ENCODE measurements at places on chromosomes 6 and 20.

DNA sequence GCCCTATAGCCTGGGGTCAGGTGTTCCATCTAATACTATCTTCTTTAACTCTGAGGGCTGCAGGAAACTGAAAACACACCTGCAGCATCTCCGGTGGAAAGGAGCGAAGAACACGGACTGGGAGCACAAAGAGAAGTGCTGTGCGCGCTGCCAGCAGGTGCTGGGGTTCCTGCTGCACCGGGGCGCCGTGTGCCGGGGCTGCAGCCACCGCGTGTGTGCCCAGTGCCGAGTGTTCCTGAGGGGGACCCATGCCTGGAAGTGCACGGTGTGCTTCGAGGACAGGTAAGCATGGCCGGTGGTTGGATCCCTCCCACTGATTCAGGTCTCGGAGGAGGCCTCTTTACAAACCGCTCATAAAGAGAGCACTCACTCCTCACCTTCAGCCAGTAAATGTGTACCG, 15.5 kb downstream of the SYTL3 start:
- no peak for DNase-seq

- no peak for DNase-seq
Observed at GRCh38 chr6:57013521-57013926, 33.0 kb upstream of the KIAA1586 start.

- DNase-seq = no peak
Observed at GRCh38 chr6:113578691-113579090, 278.5 kb upstream of the MARCKS start.

DNA sequence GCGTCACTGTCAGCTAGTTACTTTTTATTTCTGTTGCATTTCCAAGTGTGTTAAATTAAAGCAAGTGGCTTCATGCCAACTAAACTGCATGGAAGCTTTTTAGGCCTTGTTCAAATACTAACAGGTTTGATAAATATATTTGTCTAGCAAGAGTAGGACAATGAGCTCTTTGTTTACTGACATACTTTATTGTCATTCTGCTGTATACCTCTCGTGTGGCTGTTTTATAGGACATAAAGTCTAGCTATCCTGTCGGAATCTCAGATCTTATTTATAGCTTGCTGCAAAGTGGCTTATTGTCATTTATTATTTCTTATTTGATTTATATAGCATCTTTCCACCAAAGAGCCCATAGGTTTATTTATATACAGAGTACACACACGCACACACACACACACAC, 711.1 kb downstream of the KIF16B start:
- DNase-seq = no peak

DNA sequence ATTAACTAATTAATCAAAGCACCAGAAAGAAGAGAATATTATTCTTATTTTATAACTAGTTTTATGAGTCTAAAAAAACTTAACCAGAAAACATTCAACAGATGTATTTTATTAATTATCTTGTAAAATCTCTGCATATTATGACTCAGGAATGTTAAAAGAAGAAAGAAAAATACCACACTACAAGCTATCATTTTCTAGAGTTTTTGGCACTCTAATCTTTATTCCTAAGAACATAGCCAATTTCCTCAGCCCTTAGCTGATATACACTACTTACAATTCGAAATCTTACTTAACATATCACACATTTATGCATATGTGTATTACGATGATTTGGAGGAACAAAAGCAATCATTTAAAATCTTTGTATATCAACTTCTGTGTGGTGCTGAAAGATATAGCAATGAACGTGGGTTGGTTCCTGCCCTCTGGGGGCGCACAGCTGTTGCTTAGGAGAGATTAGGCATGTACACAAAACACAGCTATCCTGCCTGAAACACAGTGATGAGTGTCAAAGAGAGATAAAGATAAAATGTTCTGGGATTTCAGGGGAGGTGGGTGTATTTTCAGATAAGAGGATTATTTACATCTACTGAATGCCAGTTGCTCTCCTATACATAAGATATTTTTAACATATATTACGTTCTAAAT, 404.5 kb downstream of the SYNE1 start:
- no peak for DNase-seq

DNA sequence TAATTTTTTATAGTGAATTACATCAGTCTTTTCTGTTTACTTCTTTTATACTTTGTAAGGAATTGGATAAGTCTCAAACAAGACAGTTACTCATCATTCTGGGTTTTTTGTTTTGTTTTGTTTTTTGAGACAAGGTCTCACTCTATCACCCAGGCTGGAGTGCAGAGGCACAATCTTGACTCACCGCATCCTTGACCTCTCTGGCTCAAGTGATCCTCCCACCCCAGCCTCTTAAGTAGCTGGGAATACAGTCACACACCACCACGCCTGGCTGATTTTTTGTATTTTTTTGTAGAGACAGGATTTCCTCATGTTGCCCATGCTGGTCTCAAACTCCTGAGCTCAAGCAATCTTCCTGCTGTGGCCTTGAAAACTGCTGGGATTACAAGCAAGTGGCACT, 524.3 kb downstream of the EYS start:
- DNase-seq = no peak

- no peak for DNase-seq
Observed at GRCh38 chr6:16483315-16483875, 245.0 kb downstream of the GMPR start.

DNA sequence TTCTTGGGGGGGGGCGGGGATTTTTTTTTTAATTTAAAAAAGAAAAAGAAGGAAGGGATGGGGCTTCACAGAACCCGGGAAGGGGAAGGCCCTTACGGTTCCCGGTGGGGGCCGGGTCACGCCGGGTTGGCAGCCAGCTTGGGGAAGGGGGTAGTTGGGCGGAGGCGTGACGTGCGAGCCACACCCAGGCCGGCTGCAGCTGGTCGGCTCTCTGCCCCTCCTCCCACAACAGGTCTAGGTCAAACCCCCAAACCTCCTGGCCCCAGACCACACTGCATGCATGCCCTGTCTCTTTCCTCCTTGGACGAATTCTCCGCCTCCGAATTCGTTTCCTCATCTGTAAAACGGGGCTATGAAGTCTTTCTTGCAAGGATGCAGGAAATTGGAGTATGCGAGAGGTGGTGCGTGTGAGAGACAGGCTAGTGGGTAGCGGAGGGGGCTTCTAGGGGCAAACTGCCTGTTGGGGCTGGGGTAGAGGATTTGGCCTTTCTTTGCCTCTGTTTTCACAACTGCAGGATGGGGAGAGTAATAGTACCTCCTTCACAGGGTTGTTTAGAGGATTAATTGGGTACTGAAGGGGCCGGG, 828 bp downstream of the HCK start:
- DNase-seq = no peak

DNA sequence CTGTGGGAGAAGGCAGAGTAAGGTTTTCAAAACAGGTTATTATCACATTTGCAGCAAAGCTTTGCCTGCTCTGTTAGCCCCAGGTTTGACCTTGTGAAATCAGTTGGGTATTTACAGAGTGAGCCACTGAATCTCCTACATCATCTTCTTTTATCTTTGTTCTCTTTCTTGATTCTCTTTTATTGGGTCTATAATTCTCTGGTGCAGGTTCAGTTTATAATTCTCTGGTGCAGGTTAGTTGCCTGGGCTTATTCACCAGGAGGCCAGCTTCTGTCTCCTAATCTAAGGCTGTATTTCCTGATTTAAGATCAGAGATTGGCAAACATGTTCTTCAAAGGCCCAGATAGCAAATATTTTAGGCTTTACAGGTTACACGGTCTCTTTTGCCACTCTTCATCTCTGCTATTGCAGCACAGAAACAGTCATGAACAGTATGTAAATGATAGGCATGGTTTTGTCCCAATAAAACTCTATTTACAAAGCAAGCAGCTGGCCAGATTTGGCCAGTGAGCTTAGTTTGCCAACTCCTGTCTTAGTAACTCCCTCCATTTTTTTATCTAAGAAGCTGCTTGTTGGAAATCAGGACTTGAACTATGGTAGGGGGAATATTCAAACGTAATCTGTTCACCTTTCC, 205.0 kb upstream of the RIMS1 start:
- no peak for DNase-seq

DNA sequence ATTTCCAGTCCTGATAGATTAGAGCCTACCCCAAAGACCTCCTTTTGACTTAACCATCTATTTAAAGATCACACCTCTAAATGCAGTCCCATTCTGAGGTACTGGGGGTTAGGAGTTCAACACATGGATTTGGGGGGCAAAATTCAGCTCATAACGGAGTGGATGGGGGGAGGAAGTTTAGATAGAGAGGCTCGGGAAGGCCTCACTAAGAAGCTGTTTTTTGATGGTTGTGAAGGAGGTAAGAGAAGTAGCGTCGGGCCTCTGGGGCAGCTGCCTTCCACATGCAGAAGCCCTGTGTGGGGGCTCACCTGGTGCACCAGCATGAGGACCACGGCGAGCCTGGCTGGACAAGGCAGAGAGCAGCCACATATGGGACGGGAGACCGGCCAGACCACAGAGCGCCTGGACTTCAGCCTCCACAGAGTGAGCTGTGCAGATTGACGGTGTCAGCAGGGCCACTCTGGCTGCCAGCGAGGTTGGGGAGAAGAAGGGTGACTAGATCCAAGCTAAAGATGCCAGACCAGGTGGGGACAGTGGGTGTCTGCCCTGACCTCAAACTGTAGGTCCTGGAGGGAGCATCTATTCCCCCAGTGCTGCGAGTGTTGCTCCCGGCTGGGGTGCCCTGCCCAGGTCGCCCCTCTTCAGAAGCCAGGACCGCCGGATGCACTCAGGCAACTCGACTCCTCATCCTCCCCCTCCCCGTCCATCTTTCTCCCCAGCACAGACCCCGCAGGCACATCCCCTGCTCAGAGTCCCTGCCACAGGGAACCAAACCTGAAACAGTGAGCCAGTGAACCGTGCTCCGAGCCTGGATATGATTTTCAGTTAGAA, 5.1 kb upstream of the SYNJ2 start:
- DNase-seq = no peak

DNA sequence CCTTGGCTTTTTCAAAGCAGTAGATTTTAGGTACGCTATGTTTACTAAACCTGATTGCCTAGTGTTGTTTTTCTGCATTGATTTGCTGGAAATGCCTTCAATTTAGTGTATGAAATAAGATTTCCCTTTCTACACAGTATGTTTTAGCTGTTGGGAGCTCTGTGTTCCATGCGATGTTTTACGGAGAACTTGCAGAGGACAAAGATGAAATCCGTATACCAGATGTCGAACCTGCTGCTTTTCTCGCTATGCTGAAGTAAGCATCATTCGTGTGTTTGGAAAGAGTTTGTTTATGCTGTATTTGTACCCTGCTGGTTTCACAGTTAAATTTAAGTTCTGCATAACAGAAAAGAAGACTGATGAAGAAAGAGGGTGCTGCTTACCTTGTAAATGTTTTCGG, 1.9 kb downstream of the BTBD3 start:
- DNase-seq = no peak

DNA sequence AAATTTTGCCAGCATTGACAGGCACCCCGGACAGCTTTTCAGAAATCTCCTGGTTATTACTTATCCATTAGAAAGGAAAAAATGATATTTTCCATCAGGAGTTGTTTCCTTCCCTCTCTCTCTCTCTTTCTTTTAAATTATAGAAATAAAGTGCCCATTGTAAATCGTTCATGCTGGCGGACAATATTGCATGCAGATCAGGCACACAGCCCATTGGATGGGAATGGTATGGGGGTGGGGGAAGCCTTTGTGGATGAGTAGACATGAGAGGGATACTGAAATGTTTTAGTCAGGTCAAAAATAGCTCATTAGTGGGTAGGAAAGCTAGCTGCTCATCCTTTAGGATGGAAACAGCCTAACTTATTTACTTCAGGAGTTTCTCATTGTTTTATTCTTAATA, 764.9 kb upstream of the MMS22L start:
- no peak for DNase-seq

DNA sequence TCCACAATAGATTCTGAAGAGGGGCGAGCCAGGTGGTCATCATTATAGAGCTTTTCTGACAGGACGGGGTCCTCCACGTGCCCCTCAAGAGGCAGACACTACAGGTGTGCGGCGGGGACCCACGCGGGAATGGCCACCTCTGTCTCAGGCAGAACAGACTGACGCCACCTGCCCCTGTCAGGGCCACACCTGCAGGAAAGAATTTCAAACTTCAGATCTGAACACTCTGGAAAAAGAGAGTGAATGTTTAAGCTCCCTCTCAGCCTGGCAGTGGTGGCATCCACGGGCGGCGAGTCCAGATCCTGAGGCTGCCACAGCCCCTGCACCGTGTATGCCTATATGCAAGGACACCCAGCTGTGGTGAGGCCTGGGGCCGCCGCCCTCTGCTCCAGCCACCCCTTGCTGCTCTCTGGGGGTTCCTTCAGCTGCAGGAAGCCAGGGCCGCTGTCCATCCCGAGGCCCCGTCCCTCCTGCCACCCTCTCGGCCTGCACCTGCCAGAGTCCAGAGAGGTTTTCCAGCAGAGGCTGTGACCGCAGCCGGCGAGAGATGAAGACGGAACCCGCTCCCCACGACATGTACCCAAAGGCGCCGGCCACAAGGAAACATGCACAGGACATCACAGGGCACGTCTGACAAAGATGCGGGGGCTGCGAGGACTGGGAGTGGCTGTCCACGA, 234.9 kb downstream of the ERMARD start:
- no peak for DNase-seq

GRCh38 chr6:33886673-33887144, 82.9 kb upstream of the MLN start:
- DNase-seq = no peak

DNA sequence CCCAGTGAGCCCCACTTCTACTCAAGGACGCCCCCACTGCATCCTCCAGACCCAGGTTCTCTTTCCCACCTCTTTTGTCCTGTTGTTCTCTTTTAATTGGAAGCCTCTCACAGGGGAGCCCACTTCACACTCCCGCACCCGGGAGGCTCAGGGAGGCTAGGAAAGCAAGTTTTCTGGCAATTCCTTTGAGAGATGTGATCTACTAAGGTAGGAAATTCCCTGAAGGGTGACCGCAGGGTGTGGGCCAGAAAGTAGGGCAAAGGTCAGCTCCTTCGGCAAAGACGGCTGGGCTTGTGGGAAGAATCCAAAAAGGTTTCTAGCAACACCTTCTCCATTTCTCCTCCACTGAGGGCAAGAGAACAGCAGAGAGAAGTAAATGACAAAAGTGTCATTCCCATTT, 98.1 kb upstream of the PTPN1 start:
- no peak for DNase-seq

DNA sequence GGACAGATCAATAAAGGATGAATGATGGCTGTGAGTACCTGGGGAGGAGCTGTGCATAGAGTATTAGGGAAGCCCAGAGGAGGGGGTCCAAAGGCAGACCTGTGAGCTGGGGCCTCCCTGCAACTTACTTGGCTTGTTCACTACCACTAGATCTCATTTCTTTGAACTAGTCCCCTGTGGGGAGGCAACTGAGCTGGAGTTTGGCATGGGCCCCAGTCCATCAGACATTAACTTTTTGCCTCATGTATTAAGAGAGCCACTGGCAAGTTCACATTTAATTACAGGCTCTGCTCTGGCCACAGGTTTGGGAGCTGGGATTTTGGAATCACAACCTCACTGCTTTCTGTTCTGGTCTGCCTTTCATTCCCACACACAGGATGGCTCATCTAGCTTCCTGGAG, 254.1 kb downstream of the PRL start:
- no peak for DNase-seq

GRCh38 chr6:159982731-159983506, 14.0 kb downstream of the IGF2R start:
- DNase-seq = no peak

GRCh38 chr6:74585753-74586152, 620.1 kb downstream of the COL12A1 start:
- DNase-seq = no peak

Data from stimulated activated CD4-positive, alpha-beta T cell treated with anti-CD3 and anti-CD28 coated beads, Interleukin-1b, Interleukin-23, amount 100 ng/mL, for 1 hour (primary cell).